PC-9 (cell line): ENCODE measurements at places on chromosomes 5 and 9. TPM values are rescaled to one million over a fixed set of nuclear protein-coding genes. Genes with fewer than 3 reads are reported as not detected.

DNA sequence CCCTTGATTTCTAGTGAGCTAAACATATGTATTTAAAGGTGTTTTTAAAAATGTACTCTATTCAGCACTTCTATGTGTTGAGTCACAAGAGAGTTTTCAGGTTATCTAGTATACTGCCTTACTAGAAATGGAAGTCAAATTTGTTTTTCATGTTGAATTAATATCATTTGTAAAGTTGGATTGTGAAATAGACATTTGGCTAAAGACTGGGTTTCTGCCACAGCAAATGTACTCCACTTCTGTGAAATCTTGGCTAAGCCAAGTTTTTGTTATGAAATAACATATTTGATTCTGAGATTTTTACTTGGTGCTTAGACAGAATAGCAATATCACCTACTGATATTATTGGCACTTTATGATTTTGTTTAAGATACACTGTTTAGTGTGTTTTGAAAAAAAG is 106.0 kb downstream of the CWC27 start:
- H3K36me3 ChIP-seq = no peaks in the 10 kb centered on the region
- DNase-seq = no peak
- H3K27ac ChIP-seq = no peak overlapping the region
- no peaks in the 10 kb centered on the region for H3K27me3 ChIP-seq
- no peaks in the 10 kb centered on the region for H3K4me1 ChIP-seq

GRCh38 chr5:39624890-39625289 is 200.1 kb upstream of the DAB2 start:
- peak overlapping the region; percentile 46 for H3K4me3 ChIP-seq
- 0 out of 2 replicates have a peak, but pooled peaks cover 10% of the 10 kb centered on the region for H3K36me3 ChIP-seq
- no peaks in the 10 kb centered on the region for H3K27me3 ChIP-seq
- H3K27ac ChIP-seq = peak overlapping the region; percentile 78

GRCh38 chr9:29126783-29127182 is 1553.5 kb upstream of the C9orf72 start:
- H3K4me1 ChIP-seq = no peaks in the 10 kb centered on the region
- H3K27ac ChIP-seq = no peak overlapping the region
- no peaks in the 10 kb centered on the region for H3K36me3 ChIP-seq
- no peaks in the 10 kb centered on the region for H3K27me3 ChIP-seq

DNA sequence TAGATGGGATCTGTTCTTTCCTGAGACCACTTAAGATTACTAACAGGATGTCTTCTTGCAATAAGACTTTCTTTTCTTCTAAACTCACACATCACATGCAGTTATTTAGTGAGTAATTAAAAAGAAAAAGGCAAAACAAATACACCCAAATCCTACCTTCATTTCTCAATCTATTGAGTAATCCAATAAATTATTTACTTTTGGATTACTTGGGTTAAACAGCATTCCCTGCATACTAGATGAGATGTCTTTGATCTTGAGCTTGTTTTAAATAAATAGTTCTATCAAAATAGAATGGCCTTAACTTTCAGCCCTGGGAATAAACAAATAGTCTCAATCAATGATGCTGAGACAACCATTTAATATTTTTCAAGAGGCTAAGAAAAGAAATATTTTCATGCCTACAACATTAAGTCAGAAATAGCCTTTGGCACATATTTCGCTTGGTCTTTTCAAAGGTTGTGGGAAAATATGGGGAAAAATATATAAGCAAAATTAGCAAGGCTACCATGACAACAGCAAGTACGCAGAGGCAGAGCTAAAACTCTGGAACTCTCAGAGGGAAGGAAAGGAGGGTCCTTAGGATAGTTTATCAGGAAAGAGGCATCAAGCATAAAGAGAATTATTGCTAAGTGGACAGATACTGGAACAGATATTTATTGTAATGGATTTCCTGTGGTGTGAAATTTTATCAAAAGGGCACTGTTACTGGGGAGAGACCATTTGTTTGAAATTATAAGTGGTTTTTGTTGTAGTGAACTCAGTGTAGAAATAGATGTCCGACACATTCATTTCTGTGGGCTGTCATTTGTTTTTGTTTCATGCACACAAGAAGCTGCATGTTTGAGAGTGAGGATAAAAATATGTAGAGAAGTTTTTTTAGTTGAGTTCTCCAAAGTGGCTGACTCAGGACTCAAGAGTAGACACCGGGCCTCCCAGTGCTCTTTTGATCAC is 70.2 kb upstream of the CDH6 start:
- H3K36me3 ChIP-seq = no peaks in the 10 kb centered on the region
- H3K27ac ChIP-seq = no peak overlapping the region
- no peak overlapping the region for H3K4me3 ChIP-seq
- no peak for DNase-seq

GRCh38 chr5:83548581-83548980 is 77.0 kb downstream of the VCAN start:
- no peaks in the 10 kb centered on the region for H3K4me1 ChIP-seq
- no peak for DNase-seq
- no peak overlapping the region for H3K27ac ChIP-seq
- H3K27me3 ChIP-seq = no peaks in the 10 kb centered on the region
- H3K36me3 ChIP-seq = no peaks in the 10 kb centered on the region

- 0 out of 2 replicates have a peak, but pooled peaks cover 4% of the 10 kb centered on the region for H3K36me3 ChIP-seq
- peak; percentile 85 for DNase-seq
- peak overlapping the region; percentile 44; the same call in 1 of the 2 replicates for H3K4me3 ChIP-seq
- peak overlapping the region; percentile 98 for H3K27ac ChIP-seq
- H3K27me3 ChIP-seq = no peaks in the 10 kb centered on the region
- peaks cover 42% of the 10 kb centered on the region for H3K4me1 ChIP-seq
Observed at GRCh38 chr5:58259685-58260152, 200.2 kb downstream of the PLK2 start.

DNA sequence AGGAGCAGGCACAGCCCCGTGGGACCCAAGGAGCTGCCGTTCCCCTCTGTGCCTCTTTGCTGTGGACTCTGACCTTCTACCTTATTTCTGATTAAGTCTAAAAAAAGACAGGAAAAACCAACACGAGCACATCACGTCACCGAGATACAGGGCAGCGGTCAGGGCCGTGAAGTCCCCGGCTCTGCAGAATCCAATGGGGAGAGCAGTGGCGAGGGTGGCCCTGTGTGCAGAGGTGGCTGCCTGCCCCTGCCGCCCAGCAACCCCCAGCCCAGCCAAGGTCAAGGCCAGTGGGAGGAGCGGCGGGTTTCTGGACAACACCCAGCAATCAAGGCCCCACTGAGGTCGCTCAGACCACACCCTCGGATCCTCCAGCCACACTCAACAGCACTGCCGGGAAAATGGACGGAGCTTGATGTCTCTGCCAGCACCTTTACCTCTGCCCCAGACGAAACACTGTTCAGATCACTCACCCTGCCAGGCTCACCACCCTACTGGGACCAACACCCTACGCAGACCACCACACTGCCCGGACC is 32.7 kb upstream of the SLC9A3 start:
- H3K27ac ChIP-seq = no peak overlapping the region
- 0 out of 2 replicates have a peak, but pooled peaks cover 6% of the 10 kb centered on the region for H3K4me1 ChIP-seq
- no peaks in the 10 kb centered on the region for H3K36me3 ChIP-seq
- DNase-seq = no peak

DNA sequence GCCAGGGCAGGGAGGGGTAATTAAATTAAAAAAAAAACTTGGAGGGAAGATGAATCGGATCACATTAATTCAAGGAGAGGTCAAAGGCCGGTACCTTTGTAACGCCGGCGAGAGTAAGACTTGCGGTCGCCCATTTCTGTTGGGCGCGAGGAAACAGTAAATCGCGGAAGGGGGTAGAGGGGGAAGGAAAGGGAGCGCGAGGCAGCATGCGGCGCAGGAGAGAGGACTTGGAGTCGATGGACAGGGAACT is 324 bp upstream of the RGMB start:
- peaks cover 30% of the 10 kb centered on the region for H3K4me1 ChIP-seq
- no peaks in the 10 kb centered on the region for H3K36me3 ChIP-seq
- no peaks in the 10 kb centered on the region for H3K27me3 ChIP-seq

GRCh38 chr5:9082996-9083395 is 462.9 kb downstream of the SEMA5A start:
- no peaks in the 10 kb centered on the region for H3K27me3 ChIP-seq
- DNase-seq = no peak
- no peaks in the 10 kb centered on the region for H3K4me1 ChIP-seq

DNA sequence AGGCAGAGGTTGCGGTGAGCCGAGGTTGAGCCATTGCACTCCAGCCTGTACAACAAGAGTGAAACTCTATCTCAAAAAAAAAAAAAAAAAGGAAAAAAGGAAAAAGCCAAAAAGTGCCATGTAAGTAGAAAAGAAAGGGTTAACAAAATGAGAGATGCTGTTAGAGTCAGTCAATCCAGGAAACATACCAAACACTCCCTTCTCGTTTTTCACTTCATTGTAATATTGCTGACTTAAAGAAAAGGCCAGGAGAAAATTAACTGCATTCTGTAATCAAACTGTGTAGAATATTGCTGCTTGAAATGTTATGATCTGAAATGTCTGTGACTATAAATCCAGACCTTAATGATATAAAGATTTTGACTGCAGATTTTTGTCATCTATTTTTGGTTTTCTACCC is 379.1 kb downstream of the ENC1 start:
- peaks cover 56% of the 10 kb centered on the region for H3K4me1 ChIP-seq
- H3K27ac ChIP-seq = peak overlapping the region; percentile 28; the same call in 1 of the 2 replicates
- H3K27me3 ChIP-seq = no peaks in the 10 kb centered on the region
- H3K4me3 ChIP-seq = no peak overlapping the region

GRCh38 chr9:101399643-101399970 is 956 bp downstream of the ZNF189 start:
- no peak for DNase-seq
- H3K27me3 ChIP-seq = no peaks in the 10 kb centered on the region
- peak overlapping the region; percentile 81 for H3K4me3 ChIP-seq
- H3K4me1 ChIP-seq = peaks cover 19% of the 10 kb centered on the region
- H3K36me3 ChIP-seq = peaks cover 66% of the 10 kb centered on the region
- no peak overlapping the region for H3K27ac ChIP-seq

DNA sequence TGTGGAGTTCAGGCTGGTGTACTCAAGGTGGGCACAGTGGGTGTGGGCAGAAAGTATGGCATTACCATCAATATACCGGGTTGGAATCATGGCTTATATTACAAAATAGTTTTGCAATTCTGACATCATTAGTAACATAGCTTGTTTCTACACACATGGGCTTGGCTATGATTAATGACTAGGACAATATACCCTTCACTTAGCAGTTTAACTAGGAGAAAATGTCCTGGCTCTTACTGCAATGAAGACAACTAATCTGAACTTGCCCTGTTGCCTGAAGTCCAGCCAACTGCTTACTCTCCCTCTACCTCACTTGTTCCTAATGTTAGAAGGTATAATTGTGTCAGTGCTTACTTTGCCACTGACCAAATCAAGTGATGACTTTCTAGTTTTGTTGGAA is 612.5 kb downstream of the EFNA5 start:
- H3K4me1 ChIP-seq = no peaks in the 10 kb centered on the region; the same call in 1 of the 2 replicates
- H3K27me3 ChIP-seq = no peaks in the 10 kb centered on the region
- H3K4me3 ChIP-seq = no peak overlapping the region
- no peak overlapping the region for H3K27ac ChIP-seq

- peak overlapping the region; percentile 69 for H3K4me3 ChIP-seq
- peak overlapping the region; percentile 59 for H3K27ac ChIP-seq
- H3K27me3 ChIP-seq = no peaks in the 10 kb centered on the region
- H3K36me3 ChIP-seq = no peaks in the 10 kb centered on the region
- no peak for DNase-seq
- H3K4me1 ChIP-seq = peaks cover 20% of the 10 kb centered on the region
Observed at GRCh38 chr9:137303151-137303892, 1.3 kb upstream of the NRARP start.

DNA sequence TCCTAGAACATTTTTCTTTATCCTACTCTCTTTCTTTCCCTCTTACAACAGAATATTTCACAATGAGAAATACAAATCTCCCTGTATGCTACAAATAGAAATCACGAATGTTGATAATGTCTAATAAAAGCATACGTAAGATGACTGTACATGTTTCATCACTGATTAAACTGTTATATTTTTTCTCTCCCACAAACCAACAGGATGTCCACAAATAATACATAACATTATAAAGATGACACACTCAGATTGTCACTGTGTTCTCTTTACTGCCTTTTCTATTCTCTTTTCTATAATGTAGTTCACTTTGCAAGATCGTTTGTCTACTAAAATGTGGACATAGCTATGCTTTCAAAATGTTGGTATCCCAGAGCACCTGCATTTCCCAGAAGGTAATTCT is 90.7 kb upstream of the PARP8 start:
- no peak overlapping the region for H3K4me3 ChIP-seq
- DNase-seq = no peak
- no peak overlapping the region for H3K27ac ChIP-seq
- no peaks in the 10 kb centered on the region for H3K27me3 ChIP-seq

- H3K4me1 ChIP-seq = no peaks in the 10 kb centered on the region
- no peak overlapping the region for H3K4me3 ChIP-seq
- no peaks in the 10 kb centered on the region for H3K36me3 ChIP-seq
- DNase-seq = no peak
Observed at GRCh38 chr9:133182151-133182550, 18.4 kb upstream of the GBGT1 start.

- no peaks in the 10 kb centered on the region for H3K4me1 ChIP-seq
- H3K4me3 ChIP-seq = no peak overlapping the region
- DNase-seq = no peak
Observed at GRCh38 chr5:135264451-135265440, 134.3 kb downstream of the MACROH2A1 start.

- H3K27ac ChIP-seq = no peak overlapping the region
- H3K36me3 ChIP-seq = no peaks in the 10 kb centered on the region
- DNase-seq = no peak
- no peak overlapping the region for H3K4me3 ChIP-seq
Observed at GRCh38 chr5:72922422-72922821, 33.4 kb upstream of the FCHO2 start.

DNA sequence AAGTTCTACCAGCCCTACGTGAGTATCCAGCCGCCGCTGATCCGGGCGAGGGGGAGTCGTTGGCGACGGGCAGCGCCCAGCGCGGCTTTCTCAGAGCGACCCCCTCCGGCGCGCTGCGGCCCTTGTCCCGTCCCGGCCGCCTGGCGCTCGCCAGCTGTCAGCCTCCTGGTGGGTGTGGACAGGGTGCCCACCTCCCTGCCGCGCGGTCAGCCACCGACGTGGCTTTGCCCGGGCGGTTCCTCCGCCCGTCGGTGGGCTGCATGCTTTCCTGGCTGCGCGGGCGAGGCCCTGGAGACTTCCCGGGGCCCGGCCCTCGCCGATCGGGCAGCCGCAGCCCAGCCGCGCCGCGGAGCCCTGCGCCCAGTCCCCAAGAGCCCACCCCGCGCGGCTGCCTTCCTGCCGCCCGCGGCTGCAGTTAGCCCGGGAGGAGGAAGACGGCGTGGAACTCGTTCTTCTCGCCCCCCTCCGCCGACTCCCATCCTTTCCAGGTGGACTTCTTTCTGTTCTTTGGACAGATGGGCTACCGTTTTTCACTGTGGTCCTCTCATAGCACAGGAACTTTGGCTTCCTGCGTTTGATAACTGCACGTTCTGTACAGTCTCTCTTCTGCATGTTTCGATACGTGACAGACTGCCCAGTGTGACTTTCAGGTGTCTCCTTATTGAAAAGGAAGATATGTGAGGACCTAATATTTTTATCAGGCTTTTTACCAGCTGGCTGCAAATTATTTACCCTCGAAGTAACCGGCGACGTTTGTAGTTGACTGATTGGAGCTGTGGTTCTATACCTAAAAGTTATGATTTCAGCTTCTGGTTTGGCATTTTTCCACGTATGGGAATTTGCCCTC is 577 bp downstream of the AP3S1 start:
- H3K27ac ChIP-seq = peak overlapping the region; percentile 89
- H3K4me1 ChIP-seq = peaks cover 35% of the 10 kb centered on the region
- peaks cover 10% of the 10 kb centered on the region; the same call in 1 of the 2 replicates for H3K36me3 ChIP-seq

GRCh38 chr5:36689225-36689624 is 82.8 kb downstream of the SLC1A3 start:
- no peaks in the 10 kb centered on the region for H3K27me3 ChIP-seq
- peaks cover 5% of the 10 kb centered on the region; the same call in 1 of the 2 replicates for H3K4me1 ChIP-seq
- no peak overlapping the region for H3K4me3 ChIP-seq
- H3K36me3 ChIP-seq = peaks cover 14% of the 10 kb centered on the region; the same call in 1 of the 2 replicates
- H3K27ac ChIP-seq = no peak overlapping the region

Gene RNF224
- 3.9 and 4.7 TPM in 2 replicates for total RNA-seq

Gene PCDHGA4
- not detected in 2 replicates for total RNA-seq

Gene RNF183
- 0.92 and 2.3 TPM in 2 replicates for total RNA-seq

Gene NSG2
- total RNA-seq = not detected in 2 replicates

Gene ANKRD31
- total RNA-seq = 0.23 and 0.48 TPM in 2 replicates

Gene LHX2
- total RNA-seq = 0.90 and 1.4 TPM in 2 replicates
